ENCODE measurements at places on chromosomes 1 and 21.
A peak's percentile ranks its signal among the peaks of the same experiment; 100 is the strongest.

DNA sequence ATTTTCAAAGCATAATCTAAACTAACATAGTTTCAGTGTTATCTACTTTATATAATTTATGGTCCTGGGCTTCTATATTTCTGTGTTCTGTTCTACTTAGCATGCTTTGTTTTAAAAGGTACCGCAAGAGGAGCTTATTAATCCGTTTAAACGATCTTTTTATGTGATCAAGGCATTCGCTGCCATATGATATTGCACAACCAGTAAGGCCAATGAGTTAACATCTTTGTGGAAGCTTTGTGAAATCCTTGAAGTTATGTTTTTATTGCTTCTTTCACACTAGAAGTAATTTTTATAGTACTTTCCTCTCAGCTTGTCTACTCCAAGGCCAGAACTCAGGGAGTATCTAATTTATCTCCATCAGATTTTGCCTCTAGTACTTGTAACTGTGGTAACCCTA is 8.9 kb downstream of the LRRC8C start:
- DNase-seq: no peak

- DNase-seq: no peak
Observed at GRCh38 chr1:27423709-27424108, 31.3 kb downstream of the GPR3 start.

DNA sequence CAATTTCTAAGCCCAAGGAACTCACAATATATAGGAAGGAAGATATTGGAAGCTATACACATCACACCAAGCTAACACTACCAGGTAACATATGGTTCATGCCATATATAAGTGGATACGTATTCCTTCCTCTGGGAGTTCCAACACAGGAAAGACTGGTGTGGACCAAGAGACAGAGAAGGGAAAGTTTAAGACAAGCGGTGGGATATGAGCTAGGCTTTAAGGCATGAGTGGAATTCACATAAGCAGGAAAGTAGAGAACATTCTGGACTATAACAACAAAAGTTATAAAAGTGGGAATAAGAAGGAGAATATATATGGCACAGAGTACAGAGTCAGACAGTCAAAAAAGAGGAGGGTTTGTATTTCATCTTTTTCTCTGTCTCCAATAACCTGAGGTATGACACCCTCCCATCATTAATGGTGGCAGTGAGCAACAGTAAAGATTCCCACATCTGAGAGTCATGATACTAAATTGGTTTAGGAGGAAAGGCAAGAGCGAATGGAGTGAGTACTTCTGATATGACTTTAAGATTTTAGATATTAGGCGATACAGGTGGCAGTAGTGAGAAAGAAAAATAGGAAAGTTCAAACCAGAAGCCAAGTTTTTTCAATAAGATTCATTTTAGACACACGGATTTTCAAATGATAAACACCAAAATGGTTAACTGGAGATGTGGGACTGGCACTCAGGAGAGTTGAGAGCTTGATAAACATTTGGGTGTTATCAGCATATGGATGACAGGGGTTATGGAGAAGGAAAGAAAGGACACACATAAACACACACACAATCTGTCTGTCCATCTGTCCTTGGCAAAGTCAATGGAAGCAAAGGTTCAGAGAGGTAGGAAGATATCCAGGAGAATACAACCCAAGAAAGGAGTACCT is 87.4 kb upstream of the TTC39A start:
- no peak for DNase-seq

DNA sequence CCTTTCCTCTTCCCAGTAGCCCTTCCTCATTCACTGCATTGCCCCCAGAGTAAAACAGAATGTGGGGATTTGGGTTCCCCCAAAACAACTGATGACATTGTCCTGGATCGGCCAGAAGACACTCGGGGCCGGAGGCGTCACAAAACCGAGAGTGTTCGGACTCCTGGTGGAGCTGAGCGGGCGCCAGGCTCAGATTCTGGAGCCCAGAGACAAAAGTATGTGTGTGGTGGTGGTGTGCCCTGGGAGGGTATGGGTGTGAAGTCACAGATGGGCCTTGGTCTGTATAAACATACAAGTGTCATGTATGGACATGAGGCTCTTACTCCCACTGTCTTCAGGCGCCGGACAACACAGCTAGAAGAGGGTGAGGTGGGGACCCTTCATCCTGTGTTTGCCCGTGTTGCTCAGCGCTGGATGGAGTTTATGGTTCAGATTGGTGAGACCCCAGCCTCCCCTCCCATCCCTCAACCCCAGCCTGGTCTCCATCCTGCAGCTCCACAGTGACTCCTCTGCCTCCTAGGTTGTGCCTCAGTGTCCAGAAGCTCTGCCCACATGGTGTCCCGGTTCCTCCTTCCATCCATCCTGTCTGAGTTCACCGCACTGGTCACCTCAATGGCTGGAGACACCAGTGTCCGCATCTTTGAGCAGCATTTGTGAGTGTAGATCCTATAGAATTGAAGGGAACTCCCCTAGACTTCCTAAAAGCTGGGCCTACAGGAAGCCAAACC is 12.4 kb downstream of the HYI start:
- DNase-seq: no peak

- DNase-seq: no peak
Observed at GRCh38 chr21:26961698-26962097, 5.2 kb downstream of the ADAMTS5 start.

GRCh38 chr1:209162651-209163050 is 420.9 kb upstream of the CAMK1G start:
- DNase-seq: no peak

- DNase-seq: no peak
Observed at GRCh38 chr1:192703283-192704206, 67.6 kb downstream of the RGS13 start.

- no peak for DNase-seq
Observed at GRCh38 chr1:233730809-233731208, 116.9 kb downstream of the KCNK1 start.

GRCh38 chr1:10866321-10867093 is 70.1 kb upstream of the CASZ1 start:
- DNase-seq: no peak

GRCh38 chr1:53959664-53960250 is 13.6 kb downstream of the LRRC42 start:
- no peak for DNase-seq

DNA sequence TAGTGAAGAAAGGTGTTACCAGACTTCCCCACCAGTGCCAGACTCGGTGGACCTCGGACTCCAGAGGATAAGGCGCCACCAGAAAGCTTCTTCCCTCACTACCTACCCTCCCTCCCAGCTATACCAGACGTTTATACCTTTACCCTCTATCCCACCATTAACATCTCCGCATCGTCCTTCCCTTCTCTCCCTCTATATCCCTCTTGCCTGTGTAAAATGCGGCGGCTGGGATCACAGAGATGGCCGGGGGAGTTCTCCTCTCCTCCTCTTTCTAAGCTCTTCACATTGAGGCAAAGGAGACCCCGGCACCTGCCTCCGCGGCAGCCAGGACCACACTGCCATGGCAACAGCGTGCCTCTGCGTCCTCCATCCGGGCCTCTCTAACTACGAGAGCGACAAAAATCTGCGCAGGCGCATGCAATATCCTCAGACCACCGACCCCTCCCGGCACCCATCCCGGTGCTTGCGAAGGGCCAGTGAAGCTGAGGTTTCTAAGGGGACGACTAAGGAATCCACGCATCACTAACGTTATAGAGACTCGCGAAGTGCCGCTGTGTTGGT is at the start of gene CCDC181:
Gene CCDC181 (minus strand): TSS at position 394 of the 561 bp plus-strand sequence. CDS start 2,547 bp downstream, outside the sequence.
- DNase-seq: peak; percentile 10

- no peak for DNase-seq
Observed at GRCh38 chr1:211737115-211738035, 62.0 kb upstream of the NEK2 start.

DNA sequence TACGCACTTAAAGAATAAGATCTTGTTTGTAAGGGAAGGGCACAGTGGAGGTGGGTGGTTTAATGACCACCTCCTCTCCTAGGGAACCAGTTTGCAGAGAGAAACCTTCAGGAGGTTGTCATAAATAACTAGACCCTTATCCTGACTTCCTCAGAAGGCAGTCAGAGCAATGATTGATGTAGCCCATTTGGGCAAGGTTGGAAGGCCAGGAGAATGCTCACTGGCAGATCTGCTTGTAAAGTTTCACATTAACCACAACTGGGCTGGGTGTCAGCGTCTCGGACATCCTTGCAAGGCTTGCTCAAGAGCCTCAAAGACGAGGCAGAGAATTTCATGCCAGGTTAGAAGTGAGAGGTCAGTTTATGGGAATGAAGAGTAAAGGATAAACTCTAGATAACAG is 87.6 kb upstream of the TRABD2B start:
- DNase-seq: no peak

- no peak for DNase-seq
Observed at GRCh38 chr1:40308036-40308727, 8.9 kb downstream of the COL9A2 start.

- DNase-seq: no peak
Observed at GRCh38 chr1:196063294-196063693, 544.9 kb downstream of the KCNT2 start.

DNA sequence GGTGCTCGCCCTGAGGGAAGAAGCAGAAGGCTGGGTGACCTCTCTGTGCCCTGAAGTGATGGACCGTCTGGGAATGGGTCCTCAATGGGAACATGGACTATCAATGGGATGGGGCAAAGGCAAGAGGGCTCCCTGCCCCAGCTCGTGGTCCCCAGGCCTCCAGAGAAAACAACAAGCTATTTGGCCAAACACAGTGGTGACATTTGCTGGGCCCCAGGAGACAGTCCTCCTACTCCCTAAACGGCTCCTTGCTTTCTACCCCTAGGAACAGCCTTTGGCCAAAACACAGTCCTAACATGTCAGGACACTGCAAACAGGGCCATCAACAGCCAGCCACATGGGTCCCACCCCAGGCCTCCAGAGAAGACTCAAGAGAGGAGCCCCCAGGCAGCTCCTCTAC is 102.8 kb downstream of the RAVER2 start:
- DNase-seq: no peak

DNA sequence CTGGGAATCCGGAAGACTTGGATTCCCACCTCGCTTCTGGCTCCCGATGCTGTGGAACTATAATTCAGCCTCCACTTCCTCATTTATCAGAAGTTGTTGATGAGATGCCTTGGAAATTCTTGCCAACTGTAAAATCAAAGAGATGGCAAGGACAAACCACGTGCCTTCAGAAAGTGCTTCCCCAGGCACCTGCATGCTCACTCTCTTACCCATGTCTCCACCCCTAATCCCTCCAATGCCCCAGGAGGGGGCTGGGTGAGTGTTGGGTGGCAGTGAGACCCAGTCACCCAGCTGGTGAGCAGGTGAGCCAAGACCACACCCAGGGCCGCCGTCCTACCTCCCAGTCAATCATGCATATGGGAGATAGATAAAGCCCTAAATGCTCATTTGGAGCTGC is 160.8 kb downstream of the PSMG1 start:
- no peak for DNase-seq

- no peak for DNase-seq
Observed at GRCh38 chr1:6869545-6869944, 84.3 kb downstream of the CAMTA1 start.

DNA sequence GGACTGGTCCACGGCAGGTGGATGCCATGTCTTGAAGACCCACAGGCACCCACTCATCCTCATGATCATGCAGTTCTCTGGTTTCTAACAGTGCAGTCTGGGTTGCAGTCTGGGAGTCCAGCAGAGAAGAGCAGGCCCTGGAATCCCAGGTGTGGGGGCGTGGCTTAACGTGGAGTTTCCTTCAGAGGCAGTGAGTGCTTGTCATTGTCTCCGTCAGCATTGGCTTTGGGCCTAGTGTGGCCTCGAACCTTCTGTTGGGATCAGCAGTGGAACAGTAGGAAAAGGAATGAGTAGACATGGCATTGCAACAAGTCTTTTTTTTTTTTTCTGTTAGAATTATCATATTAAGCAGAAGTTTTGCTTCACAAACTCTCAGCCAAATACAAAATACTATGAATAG is 12.8 kb downstream of the LGALS8 start:
- no peak for DNase-seq

GRCh38 chr1:235375919-235376605 is 8.8 kb downstream of the TBCE start:
- DNase-seq: no peak

- no peak for DNase-seq
Observed at GRCh38 chr1:156859523-156860112, 701 bp upstream of the INSRR start.

- no peak for DNase-seq
Observed at GRCh38 chr1:181383695-181384094, 99.6 kb upstream of the CACNA1E start.

DNA sequence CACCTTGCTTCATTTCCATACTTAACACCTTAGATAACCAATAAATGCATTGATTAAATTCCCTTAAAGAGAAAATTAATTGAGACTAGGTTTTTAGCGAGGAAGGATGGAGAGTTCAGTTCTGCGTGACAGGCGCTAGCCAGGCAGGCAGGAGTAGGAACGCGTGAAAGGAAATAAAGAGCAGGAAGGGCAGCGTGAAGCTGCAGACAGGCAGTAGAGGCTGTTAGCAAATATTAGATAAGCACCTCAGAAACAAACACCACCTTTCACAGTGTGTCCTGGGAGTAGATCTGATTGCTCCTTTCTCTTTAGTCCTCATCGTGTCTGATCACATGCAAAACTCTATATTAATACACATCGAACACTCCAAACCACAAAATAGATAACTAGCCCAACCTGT is 282.7 kb upstream of the ADGRL2 start:
- DNase-seq: no peak

DNA sequence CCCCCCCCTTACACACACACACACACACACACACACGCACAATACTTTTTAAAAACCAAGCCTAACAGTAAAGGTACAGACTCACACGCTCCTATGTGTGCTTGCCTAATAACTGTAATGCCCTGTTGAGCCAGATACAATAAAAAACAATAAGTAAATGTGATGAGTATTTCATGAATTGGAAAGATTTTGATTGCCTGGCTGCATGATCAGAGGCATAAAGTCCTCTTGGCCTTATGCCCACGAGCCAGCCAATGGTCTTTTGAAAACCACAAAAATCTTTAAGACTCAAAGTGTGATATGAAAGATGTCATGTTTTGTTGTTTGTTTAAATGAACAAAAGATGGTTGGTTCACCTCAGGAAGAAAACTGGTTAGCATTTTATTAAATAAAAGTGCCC is 441.9 kb upstream of the ZRANB2 start:
- DNase-seq: no peak

GRCh38 chr1:162113419-162113818 is 43.9 kb downstream of the NOS1AP start:
- no peak for DNase-seq

- DNase-seq: no peak
Observed at GRCh38 chr1:71785000-71785399, 497.3 kb downstream of the NEGR1 start.

DNA sequence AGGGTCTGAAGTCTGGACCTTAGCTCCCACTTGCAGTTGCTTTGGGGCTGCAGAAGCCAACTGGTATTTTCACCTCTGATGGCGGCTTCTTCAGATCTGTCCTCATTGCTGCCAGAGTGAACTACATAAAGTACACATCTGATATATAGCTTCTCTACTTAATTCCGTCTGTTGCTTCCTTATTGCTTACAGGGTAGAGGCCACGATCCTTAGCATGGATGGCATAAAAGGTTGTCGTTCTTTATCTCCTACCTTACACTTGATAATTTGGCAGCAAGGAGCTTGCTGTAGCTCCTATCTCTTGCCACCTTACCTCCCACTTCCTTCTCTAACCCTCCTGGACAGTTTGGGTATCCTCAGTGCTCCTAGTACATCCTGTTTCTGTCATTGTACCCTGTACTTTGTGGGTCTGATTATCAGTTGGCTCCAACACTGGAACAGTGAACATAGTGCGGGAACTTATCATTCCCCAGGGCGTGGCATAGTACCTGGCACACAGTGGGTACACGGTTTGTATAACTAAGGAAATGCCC is 30.9 kb upstream of the NBL1 start:
- DNase-seq: no peak

Measured in GM12864 (cell line).